Pericardium fibroblast (primary cell): ENCODE measurements at places on chromosomes 5 and 9. TPM values are rescaled to one million over a fixed set of nuclear protein-coding genes. Genes with fewer than 3 reads are reported as not detected.

The LCP2 gene
- not detected in 2 replicates for total RNA-seq

The QRFP gene
- total RNA-seq: not detected in 2 replicates

The PPP2CA gene
- total RNA-seq: 110 and 136 TPM in 2 replicates

The F12 gene
- total RNA-seq: 0.47 and 2.2 TPM in 2 replicates

The HRCT1 gene
- 1.4 and 3.3 TPM in 2 replicates for total RNA-seq

The ANKRD34B gene
- total RNA-seq: not detected in 2 replicates

The LRRC14B gene
- not detected in 2 replicates for total RNA-seq

The CATSPER3 gene
- total RNA-seq: not detected in 2 replicates

The SNCAIP gene
- total RNA-seq: 1.8 and 2.1 TPM in 2 replicates

The OR1B1 gene
- total RNA-seq: not detected in 2 replicates

The SERINC5 gene
- 8.1 and 10.6 TPM in 2 replicates for total RNA-seq

The AFAP1L1 gene
- 17.1 and 23.3 TPM in 2 replicates for total RNA-seq

The MSH3 gene
- total RNA-seq: 7.3 and 12.0 TPM in 2 replicates

The NXNL2 gene
- 1.1 and 1.4 TPM in 2 replicates for total RNA-seq

The FAM114A2 gene
- total RNA-seq: 11.7 and 18.1 TPM in 2 replicates

The RFESD gene
- 0.17 and 4.9 TPM in 2 replicates for total RNA-seq

The IFNA13 gene
- total RNA-seq: not detected in 2 replicates

The NSA2 gene
- 98.5 and 114 TPM in 2 replicates for total RNA-seq

The SLC6A3 gene
- total RNA-seq: not detected in 2 replicates

The ST8SIA4 gene
- 0.47 and 0.85 TPM in 2 replicates for total RNA-seq

The CDC26 gene
- total RNA-seq: 34.2 and 43.2 TPM in 2 replicates

The TLE1 gene
- total RNA-seq: 20.8 and 30.8 TPM in 2 replicates

The IL3 gene
- not detected in 2 replicates for total RNA-seq

The ERMP1 gene
- 6.9 and 8.5 TPM in 2 replicates for total RNA-seq

The NR2F1 gene
- 46.8 and 175 TPM in 2 replicates for total RNA-seq

The WWC1 gene
- total RNA-seq: 1.0 and 2.1 TPM in 2 replicates

The PCDHGA7 gene
- total RNA-seq: 4.4 and 5.1 TPM in 2 replicates

The CSF1R gene
- not detected in 2 replicates for total RNA-seq

The PCDHGA11 gene
- total RNA-seq: 11.7 and 12.9 TPM in 2 replicates

The CCL27 gene
- 0.12 TPM in 1 of 2 replicates, not detected in the other for total RNA-seq

The SHC3 gene
- total RNA-seq: 4.4 and 10.1 TPM in 2 replicates

The SLC23A1 gene
- total RNA-seq: not detected in 2 replicates

The SLC6A19 gene
- total RNA-seq: not detected in 2 replicates

The NELFB gene
- 33.8 and 44.2 TPM in 2 replicates for total RNA-seq

The FGF1 gene
- 0.26 and 2.0 TPM in 2 replicates for total RNA-seq

The ISOC1 gene
- 11.2 and 27.4 TPM in 2 replicates for total RNA-seq

The ABCA1 gene
- 44.3 TPM in 2 replicates for total RNA-seq

The CER1 gene
- total RNA-seq: not detected in 2 replicates

The CTXN3 gene
- not detected in 2 replicates for total RNA-seq

The PKD2L2 gene
- not detected in 2 replicates for total RNA-seq

The PHF24 gene
- total RNA-seq: 0.12 and 1.0 TPM in 2 replicates

The GNA14 gene
- 0.09 and 13.7 TPM in 2 replicates for total RNA-seq

The ARAP3 gene
- 8.3 and 9.5 TPM in 2 replicates for total RNA-seq

The SPATA31E1 gene
- not detected in 2 replicates for total RNA-seq
